ENCODE measurements at places on chromosomes 1 and 21. TPM values are rescaled to one million over a fixed set of nuclear protein-coding genes. Genes with fewer than 3 reads are reported as not detected.

DNA sequence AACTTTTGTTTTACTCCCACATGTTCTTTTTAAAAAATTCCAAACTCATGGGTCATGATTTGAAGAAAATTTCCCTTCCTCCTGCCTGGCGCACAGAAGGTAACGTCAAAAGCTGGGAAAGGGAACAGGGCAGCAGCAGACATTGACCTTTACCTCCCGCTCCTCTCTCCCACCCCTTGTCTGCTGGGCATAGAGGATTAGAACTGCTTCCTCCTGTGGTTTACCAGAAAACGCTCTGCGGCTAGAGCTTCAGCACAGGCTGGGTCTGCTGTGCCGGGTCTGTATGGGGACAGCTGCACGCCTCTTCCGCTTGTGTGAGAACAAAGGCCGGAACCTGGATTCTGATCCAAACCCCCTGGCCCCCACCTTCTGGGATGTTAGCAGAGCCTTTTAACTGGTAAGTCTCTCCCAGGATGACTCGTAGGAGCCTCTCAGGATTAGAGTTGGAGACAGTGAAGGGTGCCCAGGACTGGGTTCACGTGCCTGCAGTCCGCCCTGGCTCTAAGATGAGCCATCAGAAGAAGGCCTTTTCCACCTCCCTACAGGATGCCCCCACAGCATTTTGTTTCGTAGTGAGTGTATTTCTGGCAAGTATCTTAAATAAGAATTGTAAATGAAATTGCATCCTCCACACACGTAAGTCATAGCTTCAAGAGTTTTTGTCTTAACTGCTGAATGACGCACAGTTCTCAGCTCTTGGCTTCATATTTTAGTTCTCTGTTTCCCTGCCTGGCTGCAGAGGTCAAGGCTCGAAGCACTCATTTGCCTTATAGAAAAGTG lies 5.2 kb downstream of the H6PD start:
- H3K4me3 ChIP-seq = peak overlapping the region; percentile 10
- H3K36me3 ChIP-seq = no peaks in the 10 kb centered on the region
- no peak overlapping the region for H3K27ac ChIP-seq
- H3K4me1 ChIP-seq = peaks cover 28% of the 10 kb centered on the region
- H3K27me3 ChIP-seq = no peaks in the 10 kb centered on the region

The CHI3L2 gene
- total RNA-seq = not detected

The ANKRD35 gene
- 0.11 TPM for total RNA-seq

The CLCNKA gene
- total RNA-seq = not detected

- no peaks in the 10 kb centered on the region for H3K27me3 ChIP-seq
- peaks cover 6% of the 10 kb centered on the region for H3K4me1 ChIP-seq
- no peak overlapping the region for H3K27ac ChIP-seq
- H3K4me3 ChIP-seq = no peak overlapping the region
Observed at GRCh38 chr1:154445040-154445472, 39.9 kb downstream of the IL6R start.

DNA sequence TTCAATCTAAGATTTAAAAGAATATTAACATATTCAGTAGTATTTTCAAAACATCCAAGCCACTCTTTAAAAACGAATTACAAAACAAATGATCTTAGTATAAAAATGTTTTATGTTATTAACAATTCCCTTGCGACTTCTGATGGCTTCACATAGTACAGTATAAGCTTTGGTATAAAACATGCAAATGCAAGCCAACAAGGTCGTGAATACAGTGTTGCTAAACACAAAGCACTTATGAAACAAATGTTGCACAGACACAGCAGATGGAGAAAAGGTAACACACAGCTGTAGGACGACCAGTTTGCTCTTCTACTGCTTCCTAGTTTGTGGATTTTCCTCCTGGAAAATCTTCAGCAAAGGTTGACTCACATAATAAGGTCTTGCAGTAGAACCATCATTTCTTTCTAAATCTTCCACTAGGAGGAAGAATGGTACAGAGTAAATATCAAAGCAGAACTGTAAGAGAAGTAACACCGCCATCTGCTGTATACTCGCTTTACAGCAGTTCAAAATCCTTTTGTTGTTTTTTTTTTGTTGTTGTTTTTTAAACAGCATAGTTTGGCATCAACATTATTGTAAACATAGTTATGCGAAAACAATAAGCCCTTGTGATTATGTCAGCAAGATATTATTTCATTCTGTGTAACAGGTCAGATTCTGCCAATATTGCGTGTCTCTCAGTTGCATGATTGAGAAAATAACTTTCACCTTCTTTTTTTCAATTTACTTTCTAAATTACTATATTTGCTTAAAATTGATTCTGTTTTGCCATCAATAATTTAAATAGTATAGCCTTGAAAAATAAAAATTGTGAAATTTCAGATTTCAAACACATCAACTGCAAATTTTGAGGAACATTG lies 69.5 kb downstream of the LHX8 start:
- H3K4me1 ChIP-seq = peaks cover 4% of the 10 kb centered on the region
- no peaks in the 10 kb centered on the region for H3K36me3 ChIP-seq

DNA sequence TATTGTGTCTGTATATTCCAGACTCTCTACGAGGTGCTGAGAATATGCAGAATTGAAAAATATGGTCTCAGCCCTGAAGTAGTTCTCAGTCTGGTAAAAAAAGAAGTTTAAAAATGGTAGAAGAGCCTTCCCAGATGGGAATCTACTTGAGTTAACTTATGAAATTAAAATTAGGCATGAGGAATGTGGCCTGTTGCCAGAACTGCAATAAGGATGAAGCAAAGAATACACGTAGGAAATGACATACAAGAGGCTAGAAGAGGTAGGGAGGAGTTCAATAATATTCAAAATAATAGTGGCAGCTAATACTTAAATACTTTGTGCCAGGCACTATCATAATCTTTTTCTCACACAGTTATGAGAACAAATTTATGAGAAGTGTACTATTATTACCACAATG lies 6.3 kb downstream of the ASPM start:
- H3K36me3 ChIP-seq = peaks cover 20% of the 10 kb centered on the region
- no peak overlapping the region for H3K27ac ChIP-seq
- peak overlapping the region; percentile 50 for H3K4me3 ChIP-seq
- no peaks in the 10 kb centered on the region for H3K27me3 ChIP-seq
- no peak for DNase-seq

The SLAMF8 gene
- not detected for total RNA-seq

The CASZ1 gene
- 2.6 TPM for total RNA-seq

- no peak for DNase-seq
- no peak overlapping the region for H3K4me3 ChIP-seq
- no peak overlapping the region for H3K27ac ChIP-seq
- peaks cover 36% of the 10 kb centered on the region for H3K4me1 ChIP-seq
- H3K36me3 ChIP-seq = peaks cover 20% of the 10 kb centered on the region
Observed at GRCh38 chr1:29162025-29162424, 19.7 kb downstream of the SRSF4 start.

The PRDM16 gene
- total RNA-seq = 11.7 TPM

The GJA8 gene
- not detected for total RNA-seq

DNA sequence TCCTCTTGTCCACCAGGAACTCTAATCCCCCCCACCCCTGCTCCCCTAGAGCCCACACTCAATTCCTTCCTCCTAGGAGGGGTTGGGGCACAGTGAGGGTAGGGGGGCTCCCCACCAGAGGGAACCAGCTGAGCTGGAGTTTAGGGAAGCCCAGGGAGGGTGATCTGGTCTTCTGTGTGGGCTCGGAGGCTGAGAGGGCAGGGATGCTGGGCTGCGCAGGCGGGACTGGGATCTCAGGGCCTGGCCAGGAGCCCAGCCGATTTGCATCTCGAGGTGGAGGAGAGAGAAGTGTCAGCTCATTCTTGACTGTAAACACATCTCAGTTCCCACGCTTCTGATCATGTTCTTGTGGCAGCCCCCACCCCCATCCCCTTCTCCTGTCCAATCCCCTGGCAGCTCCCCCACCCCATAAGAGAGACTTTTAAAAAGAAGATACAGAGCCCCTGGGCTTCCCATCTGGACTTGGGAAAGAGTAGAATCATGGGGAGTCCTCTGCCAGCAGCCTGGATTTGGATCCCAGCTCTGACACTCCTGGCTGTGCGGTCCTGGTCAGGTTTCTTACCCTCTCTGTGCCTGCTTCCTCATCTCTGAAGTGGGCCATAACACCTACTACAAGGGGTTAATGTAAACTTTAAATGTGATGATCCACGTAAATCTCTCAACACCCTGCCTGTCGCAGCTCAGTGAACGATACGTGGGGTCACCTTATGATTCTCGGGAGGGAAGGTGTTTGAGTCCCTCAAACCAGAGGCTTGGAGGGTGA lies 6.6 kb downstream of the PEAR1 start:
- H3K36me3 ChIP-seq = no peaks in the 10 kb centered on the region
- no peak overlapping the region for H3K27ac ChIP-seq
- no peak for DNase-seq
- no peak overlapping the region for H3K4me3 ChIP-seq
- peaks cover 15% of the 10 kb centered on the region for H3K27me3 ChIP-seq

All from neural crest cell (in vitro differentiated cells).